HFFc6 (cell line): ENCODE measurements at places on chromosomes 3 and 15. TPM values are rescaled to one million over a fixed set of nuclear protein-coding genes. Genes with fewer than 3 reads are reported as not detected.

The NANOGP8 gene
- not detected in 3 replicates for total RNA-seq

The LRRC58 gene
- 16.3 to 18.5 TPM (median 17.9 TPM) in 3 replicates for total RNA-seq

The CD96 gene
- not detected in 3 replicates for total RNA-seq

GRCh38 chr3:146625186-146625775, 20.1 kb upstream of the PLSCR5 start:
- DNase-seq = no peak

The LEKR1 gene
- total RNA-seq = 0.28 to 1.1 TPM (median 0.45 TPM) in 3 replicates

The CISH gene
- 0.50 to 1.2 TPM (median 0.99 TPM) in 3 replicates for total RNA-seq

GRCh38 chr3:62577153-62577552, 203.8 kb upstream of the FEZF2 start:
- no peak for DNase-seq

The GUCA1C gene
- total RNA-seq = not detected in 3 replicates

The INSYN1 gene
- total RNA-seq = 0.55 to 1.2 TPM (median 1.1 TPM) in 3 replicates

The HESX1 gene
- total RNA-seq = not detected in 2 replicates

The TRPM1 gene
- total RNA-seq = not detected in 3 replicates

DNA sequence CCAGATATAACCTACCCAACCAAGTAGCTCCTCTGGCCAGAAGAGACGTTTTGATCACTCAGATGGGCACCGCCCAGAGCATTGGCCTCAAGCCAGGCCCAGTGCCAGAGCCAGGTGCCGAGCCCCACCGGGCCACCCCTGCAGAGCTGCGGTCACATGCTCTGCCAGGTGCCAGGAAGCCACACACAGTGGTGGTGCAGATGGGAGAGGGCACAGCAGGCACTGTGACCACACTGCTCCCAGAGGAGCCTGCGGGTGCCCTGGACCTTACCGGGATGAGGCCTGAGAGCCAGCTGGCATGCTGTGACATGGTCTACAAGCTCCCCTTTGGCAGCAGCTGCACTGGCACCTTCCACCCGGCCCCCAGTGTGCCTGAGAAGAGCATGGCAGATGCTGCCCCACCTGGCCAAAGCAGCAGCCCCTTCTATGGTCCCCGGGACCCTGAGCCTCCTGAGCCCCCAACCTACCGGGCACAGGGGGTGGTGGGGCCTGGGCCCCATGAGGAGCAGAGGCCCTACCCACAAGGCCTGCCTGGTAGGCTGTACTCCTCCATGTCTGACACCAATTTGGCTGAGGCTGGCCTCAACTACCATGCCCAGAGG, 19.1 kb upstream of the APEH start:
- no peak for DNase-seq

The TSC22D2 gene
- 43.6 to 63.8 TPM (median 48.5 TPM) in 3 replicates for total RNA-seq

DNA sequence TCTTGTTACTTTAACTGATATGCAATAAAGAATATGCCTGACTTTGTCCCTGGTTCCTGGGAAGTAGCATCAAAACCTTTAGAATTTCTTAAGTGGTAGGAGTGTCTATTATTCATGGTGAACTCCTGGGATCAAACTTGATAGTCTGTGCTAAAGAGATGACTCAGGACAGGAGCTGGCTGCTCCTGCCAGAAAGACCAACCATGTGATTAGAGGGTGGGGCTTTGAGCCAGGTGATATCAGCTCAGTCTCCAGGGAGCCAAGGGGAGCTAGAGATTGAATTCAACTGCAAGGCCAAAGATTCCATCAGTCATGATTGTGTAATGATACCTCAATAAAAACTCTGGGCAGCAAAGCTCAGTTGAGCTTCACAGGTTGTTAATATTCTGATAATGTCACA, 20.6 kb upstream of the TMC3 start:
- no peak for DNase-seq

- DNase-seq = no peak
These were observed 280.0 kb upstream of the TRIM42 start for GRCh38 chr3:140397847-140398246.

The KLHL6 gene
- total RNA-seq = not detected in 3 replicates

GRCh38 chr3:34675383-34676120, 877.1 kb downstream of the PDCD6IP start:
- no peak for DNase-seq

The CHAC1 gene
- total RNA-seq = 20.8 and 23.3 TPM in 2 replicates

DNA sequence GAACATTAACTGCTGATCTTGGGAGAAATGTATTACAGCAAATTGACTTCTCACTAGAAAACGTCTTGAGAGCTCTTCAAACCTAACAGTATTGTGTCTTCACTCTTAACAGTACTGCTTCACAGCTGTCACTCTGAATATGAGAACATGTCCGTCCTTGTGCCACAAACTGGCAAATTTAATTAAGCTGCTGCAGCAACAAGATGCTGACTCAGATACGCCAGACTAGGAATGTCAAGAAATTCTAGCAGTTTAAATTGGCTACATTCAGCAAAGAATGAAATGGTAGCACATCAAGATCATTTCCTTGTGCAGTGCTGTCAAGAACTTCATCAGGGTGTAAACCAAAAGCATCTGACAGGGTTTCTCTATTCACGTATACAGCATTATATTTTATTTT, 7.6 kb downstream of the ICE2 start:
- no peak for DNase-seq

GRCh38 chr3:11379238-11379823, 107.1 kb downstream of the ATG7 start:
- peak; percentile 52 for DNase-seq

DNA sequence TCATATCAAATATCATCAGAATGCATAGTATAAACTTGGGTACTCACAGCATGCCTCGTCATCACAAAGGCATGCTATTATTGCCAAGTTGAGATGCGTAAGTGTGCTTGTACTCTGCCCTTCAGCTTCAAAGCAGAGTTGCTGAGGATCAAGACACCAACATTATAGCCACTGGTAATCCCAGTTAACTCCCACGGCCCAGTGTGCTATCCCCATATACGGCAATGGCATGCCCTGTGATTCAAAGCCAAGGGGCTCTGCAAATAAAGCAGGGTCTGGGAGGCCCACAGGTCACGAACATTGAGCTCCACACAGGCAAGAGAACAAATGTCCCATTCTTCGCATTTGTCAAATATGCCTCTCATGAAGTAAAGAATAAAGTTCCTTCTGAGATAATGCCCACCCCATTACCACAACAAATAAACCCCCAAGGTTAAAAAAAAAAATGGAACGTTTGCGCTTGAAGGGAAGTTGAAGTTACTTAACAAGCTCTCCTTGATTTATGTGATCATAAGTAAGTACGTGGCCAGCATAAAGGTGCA, 298.1 kb upstream of the NECTIN3 start:
- peak; percentile 71 for DNase-seq

DNA sequence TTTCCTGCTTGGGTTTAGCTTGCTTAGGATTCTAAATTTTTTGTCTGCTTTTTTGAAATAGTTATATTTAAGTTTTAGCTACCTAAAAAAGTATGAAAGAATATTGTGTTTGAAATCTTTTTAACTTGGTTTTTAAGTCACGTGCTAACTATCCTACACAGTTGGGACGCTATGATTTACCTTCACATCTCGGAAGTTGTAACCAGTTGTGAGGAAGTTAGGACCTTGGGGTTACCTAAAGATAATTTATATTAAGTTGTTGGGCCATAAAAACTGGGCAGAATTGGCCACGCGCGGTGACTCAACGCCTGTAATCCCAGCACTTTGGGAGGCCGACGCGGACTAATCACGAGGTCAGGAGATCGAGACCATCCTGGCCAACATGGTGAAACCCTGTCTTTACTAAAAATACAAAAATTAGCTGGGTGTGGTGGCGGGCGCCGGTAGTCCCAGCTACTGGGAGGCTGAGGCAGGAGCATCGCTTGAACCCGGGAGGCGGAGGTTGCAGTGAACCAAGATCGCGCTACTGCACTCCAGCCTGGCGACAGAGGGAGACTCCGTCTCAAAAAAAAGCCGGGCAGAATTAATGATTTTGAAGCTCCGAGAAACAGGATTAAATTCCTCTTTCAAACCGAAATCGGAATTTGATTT, 1.0 kb downstream of the ZFAND6 start:
- DNase-seq = peak; percentile 50

DNA sequence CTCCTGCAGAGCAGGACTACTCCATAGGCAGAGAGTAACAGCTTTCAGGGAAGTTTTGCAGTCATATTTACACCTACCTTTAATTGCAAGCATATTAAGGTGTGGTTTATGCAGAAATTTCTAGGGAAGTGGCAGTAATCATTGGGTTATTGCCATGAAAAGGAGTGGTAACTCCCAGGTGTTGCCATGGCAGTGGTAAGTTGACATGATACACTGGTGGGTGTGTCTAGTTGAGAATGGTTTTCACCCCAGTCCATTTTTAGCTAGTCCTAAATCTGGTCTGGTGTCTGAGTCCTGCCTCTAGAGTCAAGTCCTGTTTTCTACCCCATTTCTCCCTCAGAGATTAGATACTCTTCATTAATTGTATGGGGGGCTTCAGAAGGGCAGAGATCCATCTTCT, 128.4 kb upstream of the GMNC start:
- no peak for DNase-seq

GRCh38 chr3:171569571-171570132, 109.4 kb upstream of the TNIK start:
- DNase-seq = no peak

DNA sequence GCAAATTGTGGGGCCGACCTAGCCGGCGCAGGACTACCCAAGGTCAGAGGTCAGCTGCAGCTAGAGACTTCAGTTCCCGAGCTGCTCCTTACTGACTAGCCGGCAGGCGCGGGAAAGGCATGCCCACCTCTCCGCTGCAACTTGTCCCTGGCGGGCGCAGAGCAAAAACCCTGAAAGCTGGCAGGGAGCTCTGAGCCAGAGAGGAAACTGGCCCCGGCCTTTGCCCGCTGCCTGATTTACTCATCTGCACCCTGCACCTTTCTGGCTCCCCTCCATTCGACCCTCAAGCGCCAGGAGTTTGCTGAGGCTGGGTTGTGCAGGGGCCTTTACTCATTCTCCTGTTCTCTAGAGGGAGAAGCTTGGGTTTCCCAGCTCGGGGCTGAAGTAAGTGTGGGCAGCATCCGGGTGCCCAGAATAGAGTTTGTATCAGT, 1.5 kb downstream of the ZIC4 start:
- no peak for DNase-seq

The ATP8B4 gene
- total RNA-seq = 0.39 and 0.97 TPM in 2 replicates

The BCL2A1 gene
- 0.27 TPM in 1 of 3 replicates, not detected in the others for total RNA-seq

The KLHDC8B gene
- total RNA-seq = 18.1 to 21.2 TPM (median 20.9 TPM) in 3 replicates

DNA sequence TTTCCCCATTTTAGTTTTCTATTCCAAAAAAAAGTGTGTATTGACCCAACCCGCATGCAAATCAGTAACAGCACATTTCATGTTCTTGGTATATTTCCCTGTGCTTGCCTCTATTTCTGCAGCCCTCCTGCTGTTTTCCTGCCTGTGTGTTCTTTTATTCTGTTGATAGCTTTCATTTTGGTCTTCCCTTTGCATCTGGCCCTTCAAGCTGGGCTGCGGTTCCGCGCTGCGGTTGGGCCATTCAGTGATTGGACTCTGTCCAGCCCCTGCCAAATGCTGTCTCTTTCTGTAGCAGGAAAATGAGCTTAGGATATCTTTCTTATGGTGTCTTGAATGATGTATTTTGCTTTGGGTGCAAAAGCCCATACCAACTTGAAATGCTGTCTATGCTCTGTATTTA, 49.9 kb downstream of the ZNF621 start:
- DNase-seq = no peak

DNA sequence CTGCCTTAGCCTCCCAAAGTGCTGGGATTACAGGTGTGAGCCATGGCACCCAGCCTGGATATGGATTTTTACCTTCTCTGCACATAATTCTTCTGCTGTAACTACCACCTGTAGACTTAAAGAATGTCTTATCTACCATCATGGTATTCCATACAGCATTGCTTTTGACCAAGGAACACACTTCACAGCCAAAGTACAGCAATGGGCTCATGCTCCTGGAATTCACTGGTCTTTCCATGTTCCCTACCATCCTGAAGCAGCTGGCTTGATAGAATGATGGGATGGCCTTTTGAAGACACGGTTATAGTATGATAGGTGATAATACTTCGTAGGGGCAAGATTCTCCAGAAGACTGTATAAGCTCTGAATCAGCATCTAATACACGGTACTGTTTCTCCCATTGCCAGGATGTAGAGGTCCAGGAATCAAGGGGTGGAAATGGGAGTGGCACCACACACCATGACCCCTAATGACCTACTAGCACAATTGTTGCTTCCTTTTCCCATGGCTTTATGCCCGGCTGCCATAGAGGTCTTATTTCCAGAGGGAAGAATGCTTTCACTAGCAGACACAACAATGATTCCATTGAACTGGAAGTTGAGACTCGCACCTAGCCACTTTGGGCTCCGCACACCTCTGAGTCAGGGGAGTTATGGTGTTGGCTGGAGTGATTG, 60.9 kb upstream of the CDV3 start:
- no peak for DNase-seq

DNA sequence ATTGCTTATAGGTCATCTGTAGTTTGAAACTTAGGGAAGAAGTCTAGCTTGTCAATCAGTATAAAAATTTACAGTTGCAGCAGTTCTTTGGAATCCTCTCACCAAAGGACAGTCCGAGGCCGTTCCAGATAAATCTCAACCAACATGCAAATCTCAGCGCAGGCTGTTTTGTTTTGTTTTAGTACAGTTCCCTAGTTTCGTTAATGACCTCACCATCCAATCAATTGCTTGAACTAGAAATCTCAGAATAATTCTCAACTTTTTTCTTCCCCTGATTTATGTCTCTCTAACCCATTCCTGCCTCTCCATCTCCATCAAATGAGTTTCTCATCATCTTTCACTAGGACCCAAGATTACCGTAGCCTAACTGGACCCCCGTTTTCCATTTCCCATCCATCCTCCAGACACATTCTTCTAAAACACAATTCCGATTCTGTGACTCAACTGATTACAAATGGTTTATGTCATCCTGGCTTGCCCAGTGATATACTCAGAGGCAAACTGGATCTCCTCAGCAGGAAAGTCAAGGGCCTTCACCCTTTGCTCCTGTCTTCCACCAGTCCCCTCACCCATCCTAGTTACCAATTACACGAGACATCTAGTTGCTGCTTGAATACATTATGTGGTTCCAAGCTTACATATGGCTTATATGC, 1.3 kb downstream of the SMCO1 start:
- DNase-seq = peak; percentile 31

DNA sequence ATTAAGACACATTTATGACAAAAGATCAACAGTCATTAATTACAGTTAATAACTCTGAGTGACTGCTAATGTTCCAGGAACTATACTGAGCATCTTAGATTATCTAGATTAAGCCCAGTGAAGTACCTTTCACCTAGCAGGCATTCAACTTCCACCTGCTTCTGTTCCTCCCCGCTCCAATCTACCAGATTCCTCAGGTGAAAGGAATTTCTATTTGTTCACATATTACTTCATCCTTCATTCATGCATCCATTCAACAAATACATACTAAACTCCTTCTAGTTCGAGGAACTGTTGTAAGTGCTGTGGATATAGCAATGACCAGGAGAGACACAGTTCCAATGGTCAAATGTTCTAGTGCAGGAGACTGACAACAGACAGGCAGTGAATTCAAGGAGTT, 139.3 kb downstream of the FILIP1L start:
- DNase-seq = no peak

- no peak for DNase-seq
These were observed 326.1 kb downstream of the UNC13C start for GRCh38 chr15:54304321-54304720.
